ENCODE measurements at places on chromosomes 3 and 15.

- DNase-seq, result no peak
Measured at GRCh38 chr3:61894988-61895935, 333.9 kb downstream of the PTPRG start.

DNA sequence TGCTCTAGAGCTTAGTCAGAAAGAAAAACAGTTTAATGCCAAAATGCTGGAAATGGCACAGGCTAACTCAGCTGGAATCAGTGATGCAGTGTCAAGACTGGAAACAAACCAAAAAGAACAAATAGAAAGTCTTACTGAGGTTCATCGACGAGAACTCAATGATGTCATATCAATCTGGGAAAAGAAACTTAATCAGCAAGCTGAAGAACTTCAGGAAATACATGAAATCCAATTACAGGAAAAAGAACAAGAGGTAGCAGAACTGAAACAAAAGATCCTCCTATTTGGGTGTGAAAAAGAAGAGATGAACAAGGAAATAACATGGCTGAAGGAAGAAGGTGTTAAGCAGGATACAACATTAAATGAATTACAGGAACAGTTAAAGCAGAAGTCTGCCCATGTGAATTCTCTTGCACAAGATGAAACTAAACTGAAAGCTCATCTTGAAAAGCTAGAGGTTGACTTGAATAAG is 150.5 kb upstream of the LRRFIP2 start:
- no peak for DNase-seq

- no peak for DNase-seq
Measured at GRCh38 chr15:77525400-77525811, 104.7 kb downstream of the HMG20A start.

DNA sequence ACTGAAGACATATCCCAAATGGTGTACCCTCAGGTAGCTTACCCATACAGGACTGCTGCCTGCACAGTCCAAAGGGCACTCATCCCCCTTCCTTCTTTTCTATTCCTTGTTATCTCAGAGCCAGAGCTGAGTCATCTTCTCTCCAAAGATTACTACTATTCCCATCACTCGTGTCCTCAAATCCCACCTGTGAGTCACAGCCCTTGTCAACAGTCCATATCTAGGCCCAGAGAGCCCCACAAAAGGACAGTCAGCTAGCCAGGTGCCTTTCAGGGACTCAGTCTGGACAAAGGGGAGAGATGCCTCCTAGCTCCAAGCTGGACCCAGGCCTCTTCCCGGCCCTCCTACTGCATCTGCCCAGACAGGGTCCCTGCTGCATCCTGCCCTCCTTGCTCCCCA is 11.0 kb downstream of the PARP16 start:
- DNase-seq, result no peak

DNA sequence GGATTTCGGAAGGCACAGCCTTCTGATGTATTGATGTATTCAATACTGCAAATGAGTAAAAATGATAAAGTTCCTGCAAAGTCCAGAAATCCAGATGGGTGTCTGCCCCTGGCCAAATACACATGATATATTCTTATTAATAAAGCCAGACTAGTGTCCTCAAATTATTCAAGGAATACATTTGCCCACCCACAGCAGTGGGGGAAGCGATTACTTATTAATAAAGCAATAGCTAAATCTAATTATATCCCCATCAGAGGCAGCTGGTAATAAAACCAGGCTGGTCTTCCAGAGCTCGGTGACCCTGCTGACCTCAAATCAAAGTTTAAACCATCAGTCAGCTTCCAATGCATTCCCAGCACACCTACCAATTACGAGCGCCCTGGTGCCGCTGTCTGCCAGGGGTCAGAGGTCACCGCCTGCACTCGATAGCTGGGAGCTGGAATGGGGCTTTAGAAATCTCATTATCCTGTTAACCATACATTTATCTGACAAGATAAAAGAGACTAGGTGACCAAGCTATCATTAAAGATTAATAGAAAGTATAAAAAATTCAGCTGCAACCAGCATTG is 330.3 kb downstream of the UACA start:
- no peak for DNase-seq

GRCh38 chr15:95176794-95177577 is 945.6 kb downstream of the MCTP2 start:
- DNase-seq, result no peak

- DNase-seq, result no peak
Measured at GRCh38 chr3:44913868-44914468, 39.6 kb downstream of the TGM4 start.

DNA sequence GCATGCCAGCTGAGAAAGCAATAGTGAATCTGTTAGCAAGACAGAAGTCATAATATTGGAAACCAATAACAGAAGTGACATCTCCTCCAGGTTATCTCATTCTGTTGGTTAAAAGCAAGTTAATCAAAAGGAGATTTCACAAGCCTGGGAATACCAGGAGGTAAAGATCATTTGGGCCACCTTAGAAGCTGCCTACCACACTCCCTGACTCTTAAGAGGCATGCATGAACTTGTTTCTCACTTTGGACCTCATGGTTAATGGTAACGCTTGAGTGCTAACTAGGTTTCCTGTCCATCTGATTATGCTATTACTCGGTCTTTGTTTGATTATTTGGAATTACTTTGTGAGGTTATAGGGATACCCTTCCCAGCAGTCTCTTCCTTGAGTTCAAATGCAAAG is 650.8 kb upstream of the SGO1 start:
- no peak for DNase-seq

GRCh38 chr15:65829130-65829764 is 37.2 kb upstream of the DENND4A start:
- no peak for DNase-seq

DNA sequence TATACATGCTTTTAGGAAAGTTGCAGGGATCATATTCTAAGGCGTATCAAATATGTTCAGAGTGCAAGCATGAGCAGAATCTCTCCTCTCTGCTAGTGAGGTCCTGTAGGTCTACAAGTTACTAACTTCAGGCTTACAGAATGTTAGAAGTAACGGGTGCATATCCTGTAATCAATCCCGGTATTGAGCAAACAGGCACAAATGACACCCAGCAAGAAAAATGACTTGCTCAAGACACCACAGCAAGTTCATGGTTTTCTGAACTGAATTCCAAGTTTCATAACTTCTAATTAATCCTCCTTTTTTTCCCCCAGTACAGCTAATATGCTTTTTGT is 353.9 kb upstream of the TPRG1 start:
- no peak for DNase-seq

GRCh38 chr3:195549931-195550519 is 6.9 kb upstream of the PPP1R2 start:
- no peak for DNase-seq

- no peak for DNase-seq
Measured at GRCh38 chr15:27538325-27538724, 560.8 kb downstream of the OCA2 start.

GRCh38 chr3:119346076-119346496 is 51.9 kb downstream of the ARHGAP31 start:
- no peak for DNase-seq

DNA sequence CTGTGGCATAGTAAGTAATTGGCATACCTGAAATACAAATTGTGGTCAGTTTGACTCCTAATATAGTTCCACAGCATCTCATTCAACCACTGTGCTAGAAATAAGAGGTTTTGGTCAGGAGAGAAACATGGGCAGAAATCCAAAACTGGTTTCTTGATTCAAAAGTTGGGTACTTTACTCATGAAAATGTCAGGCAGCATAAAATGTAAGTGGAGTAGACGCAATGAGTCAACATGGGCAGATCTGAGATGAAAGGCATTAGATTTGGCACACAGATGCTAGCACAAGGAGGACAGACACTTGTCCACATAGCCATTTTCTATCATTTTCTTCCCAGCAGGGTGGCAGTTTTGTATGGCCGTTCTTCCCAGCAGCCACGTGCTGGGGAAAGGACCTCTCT is 255.8 kb upstream of the CDIN1 start:
- no peak for DNase-seq
